Astrocyte of the hippocampus (primary cell): ENCODE measurements at places on chromosomes 13 and 19.
A peak's percentile ranks its signal among the peaks of the same experiment; 100 is the strongest.

DNA sequence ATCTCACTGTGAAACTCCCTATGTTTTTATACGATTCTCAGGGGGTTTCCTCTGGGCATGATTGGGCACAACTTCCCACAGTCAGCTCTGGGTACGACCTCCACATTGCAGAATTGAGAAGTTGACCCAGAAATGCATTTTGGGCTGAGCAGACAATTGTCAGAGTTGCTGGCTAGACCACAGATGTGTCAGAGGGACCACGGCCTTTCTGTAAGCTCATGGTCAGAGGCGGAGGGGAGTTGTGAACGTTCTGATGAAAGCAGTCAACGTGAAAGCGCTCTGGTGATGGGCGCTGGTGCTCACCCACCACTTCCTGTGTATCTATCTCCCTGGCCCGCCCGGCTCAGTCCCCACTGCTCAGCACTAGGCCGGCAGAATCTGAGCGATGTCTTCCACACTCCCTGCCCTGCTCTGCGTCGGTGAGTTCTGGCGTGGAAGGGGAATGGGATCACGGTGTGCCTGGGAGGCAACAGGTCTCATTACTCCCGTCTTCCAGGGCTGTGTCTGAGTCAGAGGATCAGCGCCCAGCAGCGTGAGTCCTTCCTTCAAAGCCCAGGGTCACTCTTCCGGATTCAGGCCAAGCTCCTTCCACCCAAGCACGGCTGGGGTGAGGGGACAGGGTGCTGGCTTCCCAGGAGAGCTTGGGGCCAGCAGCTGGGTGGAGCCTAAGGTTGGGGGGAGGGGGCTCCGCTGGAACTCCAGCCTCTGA lies at the start of gene NCR1:
NCR1 (plus strand) TSS at position 346 of the 709 bp plus-strand sequence; CDS start at position 386, 40 bp downstream.
- no peak for DNase-seq

DNA sequence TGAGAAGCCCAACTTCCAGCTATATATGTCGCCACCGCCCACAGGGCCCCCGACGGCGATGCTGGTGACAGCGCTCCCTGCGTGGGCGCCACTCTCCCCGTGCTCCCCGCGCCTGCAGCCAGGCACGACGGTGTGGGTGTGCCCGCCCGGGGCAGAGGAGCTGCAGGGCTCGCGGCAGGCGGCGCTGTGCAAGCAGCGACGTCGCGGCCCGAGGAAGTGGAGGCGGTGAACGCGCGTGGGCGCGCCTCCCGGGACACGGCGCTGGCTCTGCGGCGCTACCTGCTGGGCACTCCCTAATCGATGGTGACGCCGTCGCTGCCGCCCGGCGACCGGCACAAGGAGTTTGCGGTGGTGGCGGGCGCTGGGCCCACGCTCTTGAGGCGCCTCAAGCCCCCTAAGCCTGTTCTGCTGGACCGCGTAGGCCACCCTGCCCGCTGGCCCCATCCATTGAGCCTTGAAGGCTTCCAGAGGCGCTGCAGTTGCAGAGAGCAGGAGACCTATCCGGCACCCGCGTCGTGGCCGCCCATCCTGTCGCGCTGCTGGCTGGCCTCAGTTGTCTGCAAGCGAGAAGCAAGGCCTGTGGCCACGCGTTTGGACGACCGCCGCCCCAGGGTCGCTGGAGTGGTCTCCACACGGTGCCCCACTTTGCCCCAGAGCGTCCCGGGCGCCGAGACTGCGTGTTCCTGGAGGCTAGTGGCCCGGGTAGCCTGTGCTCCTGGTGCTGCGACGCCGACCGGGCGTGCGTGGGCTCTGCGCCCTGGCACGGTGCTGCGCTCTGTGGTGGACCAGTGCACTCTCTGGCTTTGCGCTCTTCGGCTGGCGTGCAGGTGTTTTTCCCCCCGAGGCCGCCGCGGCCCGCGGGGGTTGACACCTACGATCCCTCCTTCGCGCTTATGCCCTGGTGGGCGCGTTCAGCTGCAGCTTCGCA lies 23.1 kb downstream of the LRFN3 start:
- peak; percentile 26 for DNase-seq

- DNase-seq = no peak
Measured at GRCh38 chr19:1861599-1862031, 1.8 kb downstream of the KLF16 start.

- DNase-seq = no peak
Measured at GRCh38 chr13:101298517-101298916, 117.8 kb downstream of the NALCN start.

DNA sequence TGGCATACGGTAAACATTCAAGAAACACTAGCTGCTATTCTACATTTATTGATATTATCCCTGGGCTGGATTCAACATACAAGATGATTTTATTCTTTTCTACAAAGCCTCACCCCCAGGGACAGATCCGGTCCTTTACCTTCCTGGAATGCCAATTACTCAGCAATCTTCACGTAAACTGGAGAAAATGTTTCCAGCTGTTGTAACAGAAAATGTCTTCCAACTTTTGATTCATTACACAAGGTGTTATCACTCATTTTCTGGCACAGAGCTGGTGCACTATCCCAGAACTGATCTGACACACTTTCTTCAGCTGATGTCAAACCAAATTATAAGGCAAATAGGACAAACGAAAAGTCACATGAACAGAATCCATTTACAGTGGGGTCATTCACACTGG lies 33.1 kb downstream of the DCLK1 start:
- no peak for DNase-seq

- no peak for DNase-seq
Measured at GRCh38 chr19:36986131-36986530, 70.0 kb downstream of the ZNF568 start.

DNA sequence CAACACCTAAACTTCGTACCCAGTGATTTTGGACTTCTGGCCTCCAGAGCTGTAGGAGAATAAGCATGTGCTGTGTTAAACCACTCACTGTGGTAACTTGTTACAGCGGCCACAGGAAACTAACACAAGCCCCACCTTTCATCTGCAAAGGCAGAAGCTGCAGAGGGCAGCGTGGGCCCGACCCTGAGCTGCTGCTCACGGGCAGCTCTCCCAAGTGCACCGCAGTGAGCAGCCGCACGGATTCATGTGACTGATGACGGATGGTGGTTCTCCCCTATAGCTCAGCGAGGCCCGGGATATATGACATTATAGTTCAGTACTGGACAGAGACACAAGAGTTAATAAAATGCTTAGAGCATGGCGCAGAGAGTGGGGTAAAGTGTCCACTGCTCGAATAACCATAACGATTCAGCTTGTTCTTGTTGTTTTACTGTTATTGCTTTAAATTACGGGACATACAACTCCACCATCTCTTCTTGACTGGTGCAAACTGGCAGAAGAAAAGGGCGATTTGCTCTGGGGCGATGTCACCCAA lies 21.9 kb downstream of the VRK3 start:
- DNase-seq = no peak

DNA sequence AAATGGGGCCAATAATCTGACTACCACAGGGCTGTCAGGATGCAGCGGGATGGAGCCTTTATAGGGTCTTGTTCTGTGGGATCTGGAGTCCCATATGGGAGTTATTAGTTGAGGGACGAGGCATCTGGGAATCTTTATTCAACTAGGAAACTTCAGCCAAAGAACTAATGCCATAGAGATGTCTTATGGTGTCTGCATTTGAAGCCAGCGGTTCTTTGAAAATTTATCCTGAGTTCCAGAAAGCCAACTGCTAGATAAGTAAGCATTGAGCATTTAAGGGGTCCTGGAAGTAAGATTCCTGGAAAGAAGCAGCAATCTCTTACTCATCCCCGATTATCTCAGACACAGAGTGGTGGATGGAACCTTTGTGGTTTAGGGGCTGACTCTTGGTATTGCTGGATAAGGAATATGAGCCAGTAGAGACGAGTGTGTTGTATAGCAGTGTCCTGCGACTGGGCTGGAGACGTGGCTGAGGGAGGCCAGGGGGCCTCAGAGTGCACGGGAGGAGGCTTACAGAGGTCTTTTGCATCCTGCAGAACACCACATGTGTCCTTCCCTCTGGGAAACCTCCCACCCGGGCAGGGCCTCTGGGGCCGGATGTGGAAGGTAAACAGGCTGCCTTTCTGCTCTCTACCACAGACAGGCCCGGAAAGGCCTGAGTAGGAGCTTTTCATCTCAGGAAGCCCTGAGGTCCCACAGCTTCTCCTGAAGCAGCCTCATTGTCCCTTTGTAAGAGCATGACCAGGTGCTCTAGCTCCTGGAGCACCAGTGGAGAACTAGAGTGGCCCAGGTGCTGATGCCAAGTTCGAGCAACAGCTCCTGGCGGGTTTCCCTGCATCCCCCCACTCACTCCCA lies 28.8 kb downstream of the ACTN4 start:
- DNase-seq = no peak

DNA sequence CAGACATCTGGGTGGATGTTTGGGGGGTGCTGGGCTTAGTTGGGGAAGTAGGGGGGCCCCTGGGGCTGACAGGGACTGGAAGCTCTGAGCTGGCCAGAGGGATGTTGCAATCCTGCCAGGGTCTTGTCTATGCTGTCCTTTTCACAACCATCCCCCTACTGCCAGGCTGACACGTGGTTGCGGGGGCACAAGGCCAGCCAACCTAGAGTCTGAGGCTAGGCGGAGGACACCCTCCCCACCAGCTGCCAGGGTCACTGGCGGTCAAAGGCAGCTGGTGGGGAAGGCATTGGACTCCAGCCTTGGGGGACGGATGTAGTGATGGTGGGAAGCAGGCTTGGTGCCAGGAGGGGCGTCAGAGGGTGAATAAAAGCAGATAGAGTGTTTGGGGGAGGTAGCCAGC lies 1.6 kb upstream of the APOC1 start:
- DNase-seq = no peak

DNA sequence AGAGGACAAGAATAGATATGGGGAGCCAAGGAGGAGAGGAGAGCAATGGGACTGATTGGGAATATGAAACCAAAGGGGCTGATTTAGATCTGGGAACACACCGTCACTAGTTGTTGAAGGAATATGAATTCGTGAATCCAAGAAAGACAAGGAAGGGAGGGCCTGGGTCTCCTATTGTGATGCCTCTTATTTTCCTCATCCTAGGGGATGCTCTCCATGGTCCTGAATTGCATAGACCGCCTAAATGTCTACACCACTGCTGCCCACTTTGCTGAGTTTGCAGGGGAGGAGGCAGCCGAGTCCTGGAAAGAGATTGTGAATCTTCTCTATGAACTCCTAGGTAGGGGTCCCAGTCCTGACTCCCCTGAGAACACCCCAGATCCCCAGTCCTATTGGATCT lies 21.5 kb downstream of the RYR1 start:
- DNase-seq = peak; percentile 46

- DNase-seq = peak; percentile 61
Measured at GRCh38 chr19:13712767-13713201, 51.5 kb upstream of the MRI1 start.

DNA sequence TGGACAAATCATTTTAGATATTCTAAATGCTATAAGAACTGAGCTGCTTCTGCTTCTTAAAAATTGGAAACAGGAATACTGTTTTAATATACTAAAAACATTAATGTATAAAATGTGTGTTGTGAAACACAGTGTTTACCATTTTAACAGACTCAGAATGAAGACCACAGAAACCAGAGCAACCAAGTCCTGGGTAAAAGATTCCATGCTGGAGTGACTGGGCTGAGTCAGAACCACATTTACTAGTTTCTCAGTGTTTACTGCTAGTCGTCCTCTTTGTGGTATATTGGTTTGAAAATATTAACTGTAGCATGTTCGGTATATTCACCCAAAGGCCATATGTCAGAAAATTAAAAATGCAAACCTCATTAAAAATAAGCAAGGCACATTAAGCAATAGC lies 31.9 kb downstream of the ANKRD10 start:
- no peak for DNase-seq

- peak; percentile 69 for DNase-seq
Measured at GRCh38 chr13:36432106-36432544, at the start of gene CCNA1. Gene CCNA1, plus strand, starts transcription at chr13:36432495. Its CDS starts 562 bp downstream, at chr13:36433057.

DNA sequence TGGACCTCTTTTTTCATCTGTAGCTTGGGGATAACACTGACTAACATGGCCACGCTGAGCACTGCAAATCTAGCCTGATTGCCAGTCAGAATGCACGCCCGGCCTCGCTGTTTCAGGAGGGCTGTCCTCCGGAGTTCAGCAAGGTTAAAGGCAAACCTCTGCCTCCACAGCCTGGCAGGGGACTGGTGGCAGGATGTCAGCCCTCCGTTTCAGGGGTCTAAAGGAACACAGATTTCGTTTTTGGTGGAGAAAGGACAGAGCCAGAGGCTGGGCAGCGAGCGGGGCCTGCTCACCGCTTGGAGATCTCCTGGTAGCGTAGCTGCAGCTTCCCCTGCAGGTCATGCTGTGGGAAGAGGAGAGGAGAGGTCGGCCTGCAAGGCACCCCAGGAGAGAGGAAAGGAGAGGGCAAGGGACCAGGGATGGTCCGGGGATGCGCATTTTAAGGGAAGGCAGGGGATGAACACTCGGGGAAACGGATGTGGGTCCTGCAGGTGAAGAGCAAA lies 560 bp downstream of the NDUFA7 start:
- peak; percentile 36 for DNase-seq

DNA sequence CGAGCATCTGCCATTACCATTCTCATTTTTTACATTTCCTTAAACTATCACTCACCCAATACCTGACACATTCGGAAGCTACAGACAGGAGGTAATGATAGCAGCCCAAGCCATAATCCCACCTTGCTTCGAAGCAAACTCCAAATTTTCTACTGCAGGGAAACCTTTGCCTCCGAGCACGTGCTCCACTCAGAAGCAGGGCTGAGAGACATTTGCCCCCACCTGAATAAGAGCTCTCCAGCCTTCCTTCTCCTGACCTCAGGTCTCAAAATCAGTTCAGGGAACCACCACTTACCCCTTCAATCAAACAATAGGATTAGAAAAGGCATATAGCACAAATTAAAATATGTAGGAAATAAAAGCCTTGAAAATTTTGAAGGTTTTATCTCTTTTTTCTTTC lies 2.3 kb upstream of the DACH1 start:
- no peak for DNase-seq
